Ascending aorta (tissue), 2 donors: ENCODE measurements at places on chromosomes 1 and 21.

GRCh38 chr1:151012684-151013471, 4.6 kb downstream of the PRUNE1 start:
- no peak for DNase-seq

- DNase-seq = no peak
Measured at GRCh38 chr1:163970151-163970550, 588.8 kb upstream of the PBX1 start.

DNA sequence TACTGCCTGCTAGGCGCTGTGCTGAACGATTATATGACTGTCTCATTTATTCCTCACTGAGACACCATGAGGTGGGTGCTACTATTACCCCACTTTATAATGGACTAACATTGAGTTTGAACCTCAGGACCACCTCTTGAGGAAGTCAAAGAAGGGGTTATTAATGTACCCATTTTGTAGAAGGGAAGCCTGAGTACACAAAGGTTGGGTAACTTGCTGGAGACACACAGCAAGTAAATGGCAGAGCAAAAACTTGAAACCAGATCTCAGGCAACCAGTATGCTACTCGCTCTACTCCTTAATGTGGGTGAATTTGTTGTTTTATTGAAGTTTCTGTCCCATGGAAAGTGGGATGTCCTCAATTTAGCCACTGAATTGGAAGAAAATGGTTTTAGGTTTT, 30.1 kb downstream of the KCNA10 start:
- DNase-seq = no peak

GRCh38 chr1:1079408-1080121, 5.5 kb upstream of the RNF223 start:
- peak; percentile 33 for DNase-seq

DNA sequence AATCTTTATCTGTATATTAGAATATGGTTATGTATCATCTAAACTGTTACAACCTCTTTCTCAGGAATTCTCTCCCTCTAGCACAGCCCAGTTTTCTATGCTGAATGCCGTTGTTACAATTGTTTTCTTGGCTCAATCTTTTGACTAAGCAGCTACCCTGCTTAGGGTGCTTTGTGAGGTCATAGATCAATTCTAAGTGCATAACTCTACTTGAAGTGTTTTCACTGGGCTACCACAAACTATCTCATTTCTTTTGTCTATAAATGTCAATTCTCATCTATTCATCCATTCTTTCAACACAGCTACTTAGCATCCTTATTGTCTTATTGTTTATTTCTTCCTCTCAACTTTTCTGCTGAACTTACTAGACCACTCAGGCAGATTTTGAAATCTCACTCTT, 77.1 kb downstream of the CEP350 start:
- no peak for DNase-seq

DNA sequence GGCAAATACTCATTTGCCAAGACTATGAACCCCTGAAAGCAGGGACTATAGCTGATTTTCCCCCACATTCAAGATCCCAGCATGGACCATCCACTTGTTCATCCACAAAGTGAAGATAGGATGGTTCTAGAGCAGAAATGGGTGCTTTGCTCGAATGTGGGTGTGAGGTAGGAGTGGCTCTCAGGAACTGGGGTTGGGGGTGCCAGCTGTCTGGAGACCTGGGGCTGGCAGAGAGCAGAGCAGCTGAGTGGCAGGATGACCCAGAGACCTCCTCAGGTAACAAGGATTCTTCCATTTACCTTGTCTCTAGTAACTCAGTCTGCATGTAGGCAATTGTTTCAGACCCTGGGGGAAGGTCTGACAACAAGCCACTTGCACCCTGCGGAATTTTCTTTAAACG, 6.0 kb downstream of the S100A9 start:
- DNase-seq = no peak

GRCh38 chr1:158289811-158290210, at the start of gene CD1C:
CD1C (plus strand) TSS chr1:158289923; CDS start chr1:158290065, 142 bp downstream.
- DNase-seq = no peak

- DNase-seq = no peak
Measured at GRCh38 chr1:34621916-34622315, 132.9 kb upstream of the GJB5 start.

DNA sequence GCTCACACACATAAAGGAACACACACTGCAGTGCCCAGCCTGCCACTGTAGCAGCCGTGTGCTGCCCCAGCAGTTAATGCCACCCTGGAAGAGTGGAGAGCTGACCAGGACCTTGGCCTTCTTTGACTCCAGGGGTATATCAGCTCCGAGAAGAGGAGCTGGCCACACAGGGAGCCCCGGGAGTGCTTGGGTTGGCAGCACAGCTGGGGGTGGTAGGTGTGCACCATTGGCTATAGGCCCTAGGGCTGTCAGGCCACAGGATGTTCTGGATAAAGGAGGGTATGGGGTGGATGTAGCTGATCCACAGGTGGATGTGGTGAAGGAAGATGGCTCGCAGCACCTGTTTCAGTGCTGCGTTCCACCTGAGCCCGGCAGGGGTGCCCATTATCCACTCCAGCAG, 640.5 kb downstream of the PLPP3 start:
- no peak for DNase-seq

DNA sequence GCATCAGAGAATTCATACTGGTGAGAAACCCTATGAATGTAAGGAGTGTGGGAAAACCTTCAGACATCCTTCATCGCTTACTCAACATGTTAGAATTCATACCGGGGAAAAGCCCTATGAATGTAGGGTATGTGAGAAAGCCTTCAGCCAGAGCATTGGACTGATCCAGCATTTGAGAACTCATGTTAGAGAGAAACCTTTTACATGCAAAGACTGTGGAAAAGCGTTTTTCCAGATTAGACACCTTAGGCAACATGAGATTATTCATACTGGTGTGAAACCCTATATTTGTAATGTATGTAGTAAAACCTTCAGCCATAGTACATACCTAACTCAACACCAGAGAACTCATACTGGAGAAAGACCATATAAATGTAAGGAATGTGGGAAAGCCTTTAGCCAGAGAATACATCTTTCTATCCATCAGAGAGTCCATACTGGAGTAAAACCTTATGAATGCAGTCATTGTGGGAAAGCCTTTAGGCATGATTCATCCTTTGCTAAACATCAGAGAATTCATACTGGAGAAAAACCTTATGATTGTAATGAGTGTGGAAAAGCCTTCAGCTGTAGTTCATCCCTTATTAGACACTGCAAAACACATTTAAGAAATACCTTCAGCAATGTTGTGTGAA, 12.8 kb downstream of the ZFP69B start:
- DNase-seq = no peak

GRCh38 chr1:42933610-42934491, 24.8 kb downstream of the SLC2A1 start:
- peak; percentile 25 for DNase-seq

- DNase-seq = peak; percentile 87
Measured at GRCh38 chr1:27598295-27598687, 5.7 kb downstream of the AHDC1 start.

DNA sequence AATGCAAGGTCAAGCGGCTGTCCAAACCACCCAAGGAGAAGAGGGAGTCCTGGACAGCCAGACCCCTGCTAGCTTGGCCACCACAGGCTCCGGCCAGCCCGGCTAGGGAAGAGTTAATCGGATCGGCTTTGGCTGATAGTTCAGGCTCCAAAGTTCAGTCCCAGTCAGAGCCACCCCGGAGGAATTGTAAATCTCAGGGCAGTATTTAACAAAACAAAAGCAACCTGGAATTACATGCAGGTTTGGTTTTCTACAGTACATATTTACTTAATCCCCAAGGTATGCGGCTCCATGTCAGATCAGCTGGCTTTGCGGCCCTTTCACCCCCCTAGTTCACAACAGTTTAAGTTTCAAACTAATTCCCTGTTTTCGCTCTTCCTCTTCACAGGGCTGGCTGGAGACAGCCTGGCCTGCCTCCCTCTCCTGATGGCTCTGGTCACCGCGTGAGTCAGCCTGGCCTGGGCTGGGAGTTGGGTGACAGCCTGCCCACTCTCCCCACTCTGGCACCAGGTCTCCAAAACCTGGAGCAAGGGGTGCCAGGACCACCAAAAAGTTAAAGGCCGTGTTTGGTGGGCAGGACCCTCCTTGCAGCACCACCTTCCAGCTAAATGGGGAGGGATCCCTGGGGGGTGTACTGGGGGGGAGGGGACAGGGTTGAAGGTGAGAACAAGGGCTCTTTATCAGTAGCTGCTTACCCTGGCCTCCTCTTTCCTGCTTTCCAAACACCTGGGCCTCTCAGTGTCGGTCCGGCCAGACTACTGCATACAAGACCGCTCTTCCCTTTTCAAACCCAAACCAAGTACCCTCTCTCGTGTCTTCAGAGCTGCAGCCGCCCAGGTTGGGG, 1.9 kb downstream of the DHRS3 start:
- peak; percentile 46 for DNase-seq

GRCh38 chr1:112335351-112335750, 60.7 kb upstream of the CTTNBP2NL start:
- DNase-seq = no peak

DNA sequence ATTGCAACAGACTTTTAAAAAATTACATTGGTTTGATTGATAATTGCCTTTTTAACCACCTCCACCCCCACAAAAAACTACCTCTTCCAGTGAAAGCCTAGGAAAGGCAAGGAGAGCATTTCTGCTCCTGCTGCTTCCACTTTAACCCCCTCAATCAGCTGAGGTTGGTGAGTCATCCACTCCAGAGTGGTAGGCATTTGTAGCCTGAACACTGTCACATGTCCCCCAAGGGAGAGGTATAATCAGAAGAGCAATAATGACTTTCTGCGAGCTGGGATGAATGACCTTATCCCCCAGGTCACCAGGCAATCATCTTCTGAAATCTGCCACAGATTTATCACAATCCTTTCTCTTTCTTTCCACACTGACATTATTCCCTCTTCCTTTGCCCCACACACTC, 126.6 kb upstream of the CAMK1G start:
- DNase-seq = no peak

DNA sequence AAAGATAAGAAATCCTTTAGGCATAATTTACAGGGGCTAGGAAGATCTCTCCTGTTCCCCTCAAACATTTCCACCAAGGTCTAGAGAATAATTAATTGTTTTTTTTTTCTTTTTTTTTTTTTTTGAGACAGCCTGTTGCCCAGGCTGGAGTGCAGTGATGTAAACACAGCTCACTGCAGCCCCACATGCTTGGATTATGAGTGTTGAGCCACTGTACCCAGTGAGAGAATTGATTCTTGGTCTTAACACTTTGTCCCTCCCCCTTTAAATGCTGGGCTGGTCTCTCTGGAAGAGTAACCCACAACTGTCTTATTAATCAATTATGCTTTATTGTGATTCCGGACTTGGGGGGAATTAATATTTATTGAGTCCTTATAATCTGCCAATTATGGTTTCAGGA, 33.4 kb downstream of the ATF3 start:
- no peak for DNase-seq

- DNase-seq = no peak
Measured at GRCh38 chr21:26368591-26369320, 198.2 kb upstream of the APP start.

GRCh38 chr1:15029786-15030185, 123.8 kb upstream of the TMEM51 start:
- DNase-seq = no peak

DNA sequence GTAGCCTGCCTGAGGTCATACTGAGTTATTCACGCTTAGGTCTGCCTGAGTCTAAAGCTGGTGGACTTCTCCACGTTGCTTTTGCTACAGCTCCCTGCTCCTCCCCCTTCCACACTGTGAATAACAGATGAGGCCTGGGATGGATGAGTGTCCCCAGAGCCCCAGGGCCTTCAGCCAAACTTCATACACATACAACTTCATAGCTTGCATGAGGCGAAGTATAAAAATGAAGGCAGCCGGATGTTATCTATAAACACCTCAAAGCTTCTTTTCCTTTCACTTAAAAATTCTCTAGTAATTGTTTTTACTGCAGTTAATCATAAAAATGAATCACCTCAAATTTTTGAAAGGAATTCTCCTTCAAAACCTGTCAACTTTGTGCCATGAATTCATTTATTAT, 70.2 kb downstream of the DAB1 start:
- DNase-seq = no peak

- DNase-seq = no peak
Measured at GRCh38 chr1:180912211-180912800, 391 bp upstream of the KIAA1614 start.

GRCh38 chr1:193086342-193086741, 18.9 kb downstream of the GLRX2 start:
- DNase-seq = no peak

- DNase-seq = no peak
Measured at GRCh38 chr1:185860859-185861258, 126.7 kb downstream of the HMCN1 start.

DNA sequence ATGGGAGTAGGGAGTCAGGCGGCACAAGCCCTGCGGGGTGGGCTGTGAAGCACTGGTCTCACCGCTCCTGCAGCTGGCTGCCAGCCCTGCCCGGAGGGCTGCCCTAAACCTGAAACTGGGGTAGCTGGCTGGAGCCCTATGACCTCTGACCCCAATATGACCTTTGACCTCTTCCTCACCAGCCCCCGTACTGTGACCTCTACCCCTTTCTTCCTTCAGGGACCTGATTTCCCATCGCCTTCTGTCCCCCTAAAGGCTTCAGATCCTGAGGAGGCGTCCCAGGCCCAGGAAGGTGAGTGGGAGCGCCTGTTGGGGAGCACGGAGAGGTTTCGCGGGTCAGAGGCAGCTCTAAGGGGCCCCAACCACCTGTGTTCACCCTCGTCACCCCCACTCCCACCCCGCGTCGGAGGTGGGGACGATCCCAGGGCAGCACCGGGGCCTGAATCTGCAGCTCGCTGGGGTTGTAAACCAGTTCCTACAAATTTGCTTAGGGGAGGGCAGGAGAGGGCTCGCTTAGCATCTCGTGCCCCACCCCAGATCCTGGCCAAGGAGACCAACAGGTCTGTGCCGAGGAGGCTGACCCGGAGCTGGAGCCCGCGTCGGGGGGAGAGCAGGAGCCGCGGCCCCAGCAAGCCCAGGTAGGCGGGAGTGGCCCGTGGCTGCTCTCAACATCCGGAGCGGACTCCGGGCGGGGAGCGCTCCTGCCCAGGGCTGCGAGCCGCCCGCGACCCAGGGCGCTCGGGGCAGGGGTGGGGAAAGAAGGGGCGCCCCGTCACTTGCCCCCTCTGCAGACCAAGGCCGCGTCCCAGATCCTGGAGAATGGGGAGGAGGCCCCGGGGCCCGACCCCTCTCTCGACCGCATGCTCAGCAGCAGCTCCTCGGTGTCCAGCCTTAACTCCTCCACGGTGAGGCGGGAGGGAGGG, 7.3 kb downstream of the SYTL1 start:
- no peak for DNase-seq

- no peak for DNase-seq
Measured at GRCh38 chr1:203656796-203657747, 30.4 kb downstream of the ATP2B4 start.

GRCh38 chr1:101330427-101331130, 93.8 kb downstream of the S1PR1 start:
- DNase-seq = no peak

- no peak for DNase-seq
Measured at GRCh38 chr1:208105756-208106155, 138.4 kb downstream of the PLXNA2 start.
